ENCODE measurements at places on chromosomes 2 and 18. TPM values are rescaled to one million over a fixed set of nuclear protein-coding genes. Genes with fewer than 3 reads are reported as not detected.

GRCh38 chr2:27306573-27307286 lies 1.5 kb downstream of the UCN start:
- no peak for DNase-seq

GRCh38 chr18:23237524-23238151 lies 102.4 kb downstream of the CABLES1 start:
- peak; percentile 31 for DNase-seq

- DNase-seq, result no peak
Measured at GRCh38 chr2:174177316-174177890, 70.9 kb downstream of the OLA1 start.

DNA sequence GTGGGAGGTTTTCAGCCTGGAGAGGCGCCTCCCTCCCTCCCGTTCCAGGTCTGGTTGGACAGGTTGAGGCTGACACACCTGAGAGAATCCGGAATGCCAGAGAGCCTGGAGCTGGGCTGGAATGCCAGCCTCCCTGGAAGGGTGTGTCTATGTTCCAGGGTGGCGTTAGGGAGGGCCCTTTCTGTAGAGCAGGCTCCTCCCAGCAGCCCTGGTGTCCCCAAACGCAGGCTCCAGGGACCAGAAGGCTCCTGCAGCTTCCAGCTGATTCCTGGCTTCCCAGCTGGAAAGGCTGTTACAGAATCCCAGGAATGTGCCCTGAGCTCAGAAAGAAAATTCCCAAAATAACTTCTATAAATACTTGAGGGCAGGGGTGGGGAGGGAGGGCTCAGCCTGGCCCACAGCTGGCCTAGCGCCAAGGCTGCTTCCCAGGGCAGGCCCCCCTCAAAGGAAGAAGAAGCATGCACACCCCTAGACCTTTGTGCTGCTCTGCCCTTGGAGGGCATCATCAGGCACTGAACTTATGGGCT lies 85.4 kb downstream of the STPG4 start:
- no peak for DNase-seq

DNA sequence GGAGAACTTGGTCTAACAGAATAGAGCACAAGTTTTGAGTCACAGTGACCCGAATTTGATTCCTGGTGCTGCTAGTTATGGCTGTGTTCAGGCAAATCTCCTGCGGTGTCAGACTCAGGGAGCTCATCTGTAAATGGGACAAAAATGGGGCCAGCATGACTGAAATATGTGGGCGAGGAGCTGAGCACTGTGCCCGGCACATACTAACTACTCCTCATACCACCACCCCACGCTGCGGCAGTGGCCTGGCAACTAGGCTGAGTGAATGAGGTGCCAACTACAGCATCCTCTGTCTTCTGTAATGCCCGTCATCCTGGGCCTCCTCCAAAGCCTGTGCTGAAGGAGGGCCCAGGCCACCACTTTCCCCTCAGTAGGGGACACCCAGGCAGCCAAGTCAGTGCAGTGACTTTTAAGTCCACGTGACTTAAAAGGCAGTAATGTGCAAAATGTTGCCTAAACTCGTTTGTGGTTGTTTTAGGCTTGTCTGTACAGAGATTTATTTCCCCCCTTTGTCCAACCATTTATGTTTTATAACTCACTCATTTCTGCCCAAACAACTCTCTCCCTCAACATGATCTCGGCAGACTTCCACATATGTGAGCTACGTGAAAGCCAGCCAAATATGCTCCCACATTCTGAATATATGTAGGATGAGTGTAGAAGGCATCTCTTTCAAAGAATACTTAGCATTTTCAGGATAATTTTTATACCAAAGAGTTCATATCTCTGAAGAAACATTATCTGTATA lies 773.7 kb downstream of the TSN start:
- DNase-seq, result no peak

DNA sequence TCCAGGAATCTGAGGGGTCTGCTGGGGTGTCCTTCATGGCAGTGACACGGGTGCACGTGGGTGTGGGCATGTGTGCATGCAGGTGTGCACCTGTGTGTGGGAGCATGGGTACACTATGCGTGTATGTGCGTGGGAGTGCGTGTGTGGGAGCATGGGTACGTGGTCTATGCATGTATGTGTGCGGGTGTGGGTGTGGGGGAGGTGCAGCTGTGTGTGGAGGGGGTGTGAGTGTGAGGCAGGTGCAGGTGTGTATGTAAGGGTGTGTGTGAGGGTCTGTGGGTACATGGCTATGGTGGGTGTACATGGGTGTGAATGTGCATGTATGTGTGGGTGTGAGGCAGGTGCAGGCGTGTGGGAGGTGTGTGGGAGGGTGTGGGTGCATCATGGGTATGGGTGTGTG lies 36.3 kb downstream of the EIPR1 start:
- DNase-seq, result no peak

DNA sequence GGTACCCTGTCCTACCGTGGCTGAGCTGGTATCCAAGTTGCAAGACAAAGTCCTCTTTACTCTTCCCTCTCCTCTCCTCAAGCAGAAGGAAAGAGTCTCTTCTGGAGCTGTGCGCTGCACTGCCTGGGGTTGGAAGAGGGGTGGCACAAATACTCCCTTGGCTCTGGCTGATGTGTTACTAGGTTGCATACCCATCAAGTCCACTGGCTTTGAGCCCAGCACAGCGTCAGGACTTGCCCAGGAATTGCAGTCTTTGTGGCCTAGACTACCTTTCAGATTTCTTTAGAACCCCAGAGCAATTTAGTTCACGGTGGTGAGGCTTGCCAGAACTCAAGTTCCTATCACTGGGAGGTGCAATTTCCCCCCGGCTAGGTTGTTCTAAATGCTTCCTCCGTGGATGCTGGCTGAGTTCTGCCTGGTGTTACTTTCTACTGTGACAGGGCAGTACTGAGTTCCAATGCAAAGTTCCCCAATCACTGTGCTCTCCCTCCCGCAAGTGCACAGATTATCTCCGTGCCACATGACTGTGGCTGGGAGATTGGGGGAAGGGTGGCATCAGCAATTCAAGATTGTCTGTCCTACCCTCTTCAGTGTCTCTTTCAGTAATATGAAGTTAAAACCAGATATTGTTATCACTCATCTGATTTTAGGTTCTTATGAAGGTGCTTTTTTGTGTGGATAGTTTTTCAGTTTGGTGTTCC lies 13.4 kb downstream of the MYO3B start:
- no peak for DNase-seq

- DNase-seq, result no peak
Measured at GRCh38 chr2:45014016-45014702, 4.9 kb upstream of the SIX2 start.

DNA sequence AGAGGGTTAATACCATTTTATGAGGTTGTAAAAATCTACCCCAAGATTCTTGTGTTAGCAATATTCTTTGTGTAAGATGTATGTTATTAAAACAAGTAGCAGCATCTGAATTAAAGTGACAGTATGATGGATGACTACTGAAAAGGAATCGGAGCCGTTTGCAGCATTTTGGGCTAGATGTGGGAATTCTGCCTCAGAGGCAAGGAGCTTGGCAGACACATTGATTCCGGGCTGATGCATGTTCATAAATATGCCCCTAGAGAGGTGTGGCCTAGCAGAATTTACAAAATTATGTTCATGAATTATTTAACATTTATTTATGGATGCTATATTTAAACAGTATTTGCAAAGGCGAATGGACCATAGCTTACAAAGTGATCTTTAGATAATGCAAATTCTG lies 389.0 kb upstream of the ETAA1 start:
- DNase-seq, result no peak

DNA sequence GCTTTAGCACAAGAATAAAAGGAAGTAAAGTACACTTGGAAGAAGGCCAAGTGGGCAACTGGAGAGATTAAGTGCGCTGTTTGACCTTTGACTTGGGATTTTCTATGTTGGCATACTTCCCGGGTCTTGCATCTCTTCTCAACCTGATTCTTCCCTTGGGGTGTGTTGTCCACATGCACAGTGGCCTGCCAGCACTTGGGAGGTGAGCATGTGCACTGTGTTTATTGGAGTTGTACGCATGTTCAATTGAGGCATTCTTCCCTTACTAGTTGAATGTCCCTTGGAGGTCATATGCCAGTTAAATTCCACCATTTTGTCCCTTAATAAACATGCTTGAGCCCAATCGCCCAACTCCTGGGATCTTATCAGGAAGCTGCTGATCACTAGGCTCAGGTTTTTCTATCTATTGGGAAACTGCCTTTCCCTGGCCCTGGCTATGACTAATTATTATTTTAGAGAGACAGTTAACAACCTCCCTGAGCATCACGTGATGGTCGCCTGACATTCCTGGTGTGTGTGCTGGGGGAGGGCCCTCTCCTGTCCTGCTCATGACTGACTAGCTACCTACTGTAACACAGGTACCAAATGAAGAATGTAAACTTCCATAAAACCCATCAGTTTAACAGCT lies 62.5 kb upstream of the RAPGEF4 start:
- DNase-seq, result no peak

DNA sequence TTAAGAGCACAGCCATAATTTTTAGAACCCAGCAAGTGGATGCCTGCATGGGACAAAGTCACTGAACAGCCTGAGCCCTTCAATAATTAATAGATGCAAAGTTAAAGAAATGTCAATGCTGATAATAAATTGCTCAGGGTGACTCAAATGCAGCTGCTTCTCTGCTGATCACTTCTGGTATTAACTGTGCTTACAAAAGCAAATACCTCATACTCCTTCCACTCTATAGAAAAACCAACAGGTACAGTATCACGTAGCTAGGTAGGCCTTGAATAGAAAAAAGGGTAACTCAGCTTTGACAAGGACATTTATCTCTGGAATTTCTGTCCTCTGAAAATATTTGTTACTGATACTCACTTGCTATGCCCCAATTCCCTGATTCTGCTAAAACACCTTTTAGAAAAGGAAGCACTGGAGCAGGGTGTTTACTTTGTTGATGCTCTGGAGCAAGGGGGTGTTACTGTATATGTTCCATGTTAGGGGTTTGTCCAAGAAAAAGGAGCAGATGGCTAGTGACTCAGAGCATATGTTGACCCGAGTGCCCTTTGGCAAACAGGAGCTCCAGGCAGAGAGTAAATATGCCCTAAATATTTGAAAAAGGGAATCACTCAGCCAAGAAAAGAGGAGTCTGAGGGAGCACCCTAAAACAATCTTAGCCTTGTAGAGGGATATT lies 59.1 kb upstream of the RTN4 start:
- DNase-seq, result no peak

- no peak for DNase-seq
Measured at GRCh38 chr2:151354807-151355206, 2.6 kb upstream of the TNFAIP6 start.

DNA sequence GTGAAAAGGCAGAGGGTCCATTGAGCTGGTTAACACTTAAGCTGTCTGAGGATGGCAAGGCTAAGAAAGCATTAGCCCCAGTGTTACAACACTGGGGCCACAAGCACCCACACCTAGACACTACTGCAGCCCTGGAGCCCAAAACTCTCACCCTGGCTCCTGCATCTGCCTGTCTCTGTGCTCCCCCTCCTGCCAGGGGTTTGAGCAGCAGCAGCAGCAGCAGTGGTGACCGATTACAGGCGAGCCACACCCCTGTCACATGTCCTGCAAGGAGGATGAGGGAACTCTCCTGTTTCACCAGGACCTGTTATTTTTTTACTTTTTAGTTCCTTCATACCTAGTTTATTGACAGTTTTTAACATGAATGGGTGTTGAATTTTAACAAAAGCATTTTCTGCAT lies 326.7 kb upstream of the MAP2 start:
- no peak for DNase-seq

DNA sequence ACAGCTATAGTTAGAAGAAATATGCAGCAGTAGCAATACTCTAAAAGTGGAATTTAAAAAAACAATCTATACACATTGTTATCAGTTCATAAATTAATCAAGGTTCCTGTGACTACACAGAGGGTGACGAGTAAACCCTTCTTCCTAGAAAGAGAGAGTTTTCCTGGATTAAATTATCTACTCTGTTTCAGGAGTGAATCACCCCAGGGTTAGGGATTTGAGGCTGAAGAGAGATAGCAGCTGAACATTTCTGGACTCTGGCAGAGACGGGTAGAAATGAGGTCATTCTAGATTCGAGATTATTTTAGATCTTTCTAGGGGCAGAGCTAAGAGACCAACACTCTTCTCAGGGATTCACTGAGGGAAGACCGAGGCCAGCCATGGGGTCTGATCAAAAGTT lies 38.8 kb upstream of the PMAIP1 start:
- no peak for DNase-seq

DNA sequence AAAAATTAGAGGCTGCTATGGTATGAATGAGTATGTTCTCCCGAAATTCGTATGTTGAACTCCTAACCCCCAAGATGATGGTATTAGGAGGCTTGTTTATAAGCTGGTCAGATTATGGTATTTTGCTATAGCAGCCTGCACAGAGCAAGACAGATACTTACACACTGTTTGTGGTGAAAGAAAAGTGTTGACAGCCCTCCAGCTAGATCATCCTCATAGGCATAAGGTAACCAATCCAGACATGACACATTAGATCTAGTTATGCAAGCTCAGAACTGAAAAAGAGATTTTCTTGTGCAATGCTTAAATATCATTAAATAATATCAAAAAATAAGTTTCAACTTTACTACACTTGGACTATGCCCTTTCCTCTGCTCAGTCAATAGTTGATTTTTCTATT lies 107.1 kb downstream of the ABCA12 start:
- DNase-seq, result no peak

- no peak for DNase-seq
Measured at GRCh38 chr18:25399554-25399953, 47.6 kb upstream of the ZNF521 start.

DNA sequence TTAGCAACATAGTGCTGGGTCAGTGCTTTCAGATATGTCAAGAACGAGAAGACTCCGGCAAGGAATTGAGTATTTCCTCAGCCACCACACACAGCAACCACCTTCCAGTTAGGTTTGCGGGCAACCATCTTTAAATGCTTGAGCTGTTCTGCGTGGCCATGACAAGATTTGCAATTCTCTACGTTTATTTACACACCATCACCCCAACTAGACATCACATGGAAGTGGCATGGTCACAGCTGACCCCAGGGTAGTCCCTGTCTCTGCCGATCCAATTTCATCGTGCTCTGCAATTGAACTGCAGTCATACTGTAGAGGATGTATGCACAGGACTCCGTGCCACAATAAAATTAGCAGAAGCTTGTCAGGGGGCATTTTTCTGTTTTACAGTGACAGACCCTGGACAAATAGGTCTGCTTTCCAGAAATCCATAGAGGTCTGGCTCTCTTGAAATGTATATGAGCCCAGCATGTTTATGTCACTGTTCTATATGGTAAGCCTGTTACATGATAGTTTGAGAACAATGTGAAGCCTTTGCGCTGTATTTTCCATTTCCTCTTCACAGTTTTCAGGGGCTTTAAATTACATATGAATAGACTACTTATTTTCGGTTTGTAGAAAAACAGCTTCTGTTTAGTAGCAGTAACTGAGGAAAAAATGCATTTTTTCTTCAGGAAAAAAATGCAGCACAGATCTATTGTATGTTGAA lies 605.2 kb downstream of the NR4A2 start:
- DNase-seq, result no peak

- DNase-seq, result no peak
Measured at GRCh38 chr2:148813603-148814065, 61.4 kb upstream of the KIF5C start.

GRCh38 chr2:189951791-189952535 lies 110.6 kb downstream of the MSTN start:
- no peak for DNase-seq

- DNase-seq, result no peak
Measured at GRCh38 chr2:151916632-151917031, 88.4 kb upstream of the ARL5A start.

- no peak for DNase-seq
Measured at GRCh38 chr2:64212346-64212745, 68.1 kb upstream of the PELI1 start.

Gene AKAIN1
- total RNA-seq, result not detected

Gene DCDC2C
- not detected for total RNA-seq

Gene ATG4B
- 131 TPM for total RNA-seq

Gene DAW1
- total RNA-seq, result not detected

Gene ABHD1
- total RNA-seq, result 2.0 TPM

Gene DGUOK
- 65.8 TPM for total RNA-seq

Gene ASXL3
- total RNA-seq, result not detected

Gene USP34
- total RNA-seq, result 165 TPM

Gene C2orf80
- total RNA-seq, result not detected

Data from naive thymus-derived CD4-positive, alpha-beta T cell (primary cell).